Stimulated activated CD4-positive, alpha-beta T cell treated with anti-CD3 and anti-CD28 coated beads, TNF-alpha, amount 100 ng/mL, for 1 hour (primary cell): ENCODE measurements at places on chromosomes 1 and 21.
A peak's percentile ranks its signal among the peaks of the same experiment; 100 is the strongest.

- peak; percentile 17 for DNase-seq
These were observed 39.2 kb upstream of the LRRC8D start for GRCh38 chr1:89781494-89782126.

DNA sequence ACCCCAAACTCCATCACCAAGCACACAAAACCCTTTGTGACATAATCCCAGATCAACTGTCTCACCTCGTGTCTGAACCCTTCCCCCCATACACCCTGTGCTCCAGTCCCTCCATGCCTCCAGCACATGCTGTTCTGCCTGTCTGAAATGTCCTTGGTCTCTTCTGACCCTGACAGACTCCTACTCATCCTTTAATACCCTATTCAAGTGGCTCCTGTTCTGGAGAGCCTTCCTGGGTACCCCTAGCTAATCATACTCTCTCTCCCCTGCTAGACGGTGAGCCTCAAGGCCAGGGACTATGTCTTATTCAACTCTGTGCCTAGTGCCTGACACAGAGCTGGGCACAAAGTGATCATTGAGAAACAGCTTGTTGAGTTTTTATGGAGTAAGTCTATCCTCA, 125.0 kb downstream of the LACTBL1 start:
- DNase-seq = no peak

- no peak for DNase-seq
These were observed 786.5 kb downstream of the LRRIQ3 start for GRCh38 chr1:73411479-73411878.

- no peak for DNase-seq
These were observed 87.8 kb downstream of the DISC1 start for GRCh38 chr1:231714440-231714839.

DNA sequence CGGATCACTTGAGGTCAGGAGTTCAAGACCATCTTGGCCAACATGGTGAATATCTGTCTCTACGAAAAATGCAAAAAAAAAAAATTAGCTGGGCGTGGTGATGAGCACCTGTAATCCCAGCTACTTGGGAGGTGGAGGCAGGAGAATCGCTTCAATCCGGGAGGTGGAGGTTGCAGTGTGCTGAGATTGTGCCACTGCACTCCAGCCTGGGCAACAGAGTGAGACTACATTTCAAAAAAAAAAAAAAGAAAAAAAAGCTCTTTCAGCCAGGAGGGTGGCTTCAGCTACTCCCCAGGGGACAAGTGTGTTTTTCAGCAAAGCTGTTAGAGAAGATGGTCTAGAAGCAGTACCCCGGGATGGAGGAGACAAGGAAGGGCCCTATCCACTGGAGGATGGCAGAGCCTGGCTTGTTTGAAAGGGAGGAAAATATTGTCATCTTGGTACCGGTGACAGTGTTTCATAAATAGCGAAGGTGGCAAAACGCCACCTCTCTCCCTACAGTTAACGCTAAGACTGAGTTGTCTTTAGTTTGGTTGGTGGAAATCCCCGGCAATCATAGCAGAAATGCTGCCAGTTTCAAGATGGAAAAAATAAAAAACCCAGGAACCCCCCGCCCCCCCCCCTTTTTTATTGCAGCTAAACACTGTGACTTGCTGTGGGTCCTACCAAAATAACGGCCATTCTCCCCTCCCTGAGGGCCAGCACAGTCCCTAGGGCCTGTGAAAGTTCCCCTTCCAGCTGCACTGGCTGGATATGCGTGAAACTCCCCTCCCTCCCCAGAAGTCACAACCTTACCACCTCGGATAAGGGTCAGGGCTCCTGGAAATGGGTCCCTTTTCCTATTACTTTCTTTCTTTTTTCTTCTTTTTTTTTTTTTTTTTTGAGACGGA, 3.5 kb downstream of the PIK3CD start:
- no peak for DNase-seq

GRCh38 chr1:37858931-37859506, 373 bp downstream of the MTF1 start:
- DNase-seq = no peak

- DNase-seq = peak; percentile 16
These were observed 18.3 kb upstream of the CAPN8 start for GRCh38 chr1:223683586-223684487.

DNA sequence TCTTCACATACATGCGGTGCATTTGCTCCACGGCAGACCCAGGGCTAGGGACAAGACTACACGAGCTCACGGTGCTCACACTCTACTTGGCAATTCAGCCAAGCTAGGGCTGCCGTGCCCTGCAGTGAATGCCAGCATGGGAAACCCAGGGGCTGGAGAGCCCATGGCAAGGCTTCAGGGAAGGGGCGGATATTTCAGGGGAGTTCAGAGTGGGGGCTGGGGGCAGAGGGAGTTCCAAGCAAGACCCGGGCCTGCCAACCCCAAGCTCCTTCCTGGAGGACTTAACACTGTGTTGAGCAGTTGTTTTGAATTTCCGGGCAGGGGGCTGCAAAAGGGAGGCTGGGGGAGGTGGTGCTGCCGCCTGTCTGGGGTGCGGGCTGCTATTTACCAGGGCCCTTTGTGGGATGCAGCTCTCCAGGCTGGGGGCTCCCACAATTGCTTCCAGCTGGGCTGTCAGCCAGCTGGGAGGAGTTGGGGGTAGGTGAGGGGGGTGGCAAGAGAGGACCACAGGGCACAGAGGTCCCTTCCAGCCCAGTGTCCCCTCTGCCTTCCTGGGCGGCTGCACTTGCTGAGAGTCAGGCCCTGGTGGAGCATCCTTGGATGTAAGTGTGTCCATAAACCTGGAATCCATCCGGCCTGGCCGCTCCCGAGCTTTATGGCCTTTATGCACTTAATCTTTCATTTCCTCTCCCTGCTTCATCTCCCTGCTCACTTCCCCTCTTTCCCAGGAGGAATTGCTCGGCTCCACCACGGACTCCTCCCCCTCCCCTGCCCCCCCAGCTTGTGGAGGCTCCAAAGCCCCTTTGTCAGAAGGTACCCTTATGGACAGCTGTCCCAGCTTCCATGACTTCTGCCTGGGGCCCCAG, 55.8 kb upstream of the SSBP3 start:
- DNase-seq = no peak

DNA sequence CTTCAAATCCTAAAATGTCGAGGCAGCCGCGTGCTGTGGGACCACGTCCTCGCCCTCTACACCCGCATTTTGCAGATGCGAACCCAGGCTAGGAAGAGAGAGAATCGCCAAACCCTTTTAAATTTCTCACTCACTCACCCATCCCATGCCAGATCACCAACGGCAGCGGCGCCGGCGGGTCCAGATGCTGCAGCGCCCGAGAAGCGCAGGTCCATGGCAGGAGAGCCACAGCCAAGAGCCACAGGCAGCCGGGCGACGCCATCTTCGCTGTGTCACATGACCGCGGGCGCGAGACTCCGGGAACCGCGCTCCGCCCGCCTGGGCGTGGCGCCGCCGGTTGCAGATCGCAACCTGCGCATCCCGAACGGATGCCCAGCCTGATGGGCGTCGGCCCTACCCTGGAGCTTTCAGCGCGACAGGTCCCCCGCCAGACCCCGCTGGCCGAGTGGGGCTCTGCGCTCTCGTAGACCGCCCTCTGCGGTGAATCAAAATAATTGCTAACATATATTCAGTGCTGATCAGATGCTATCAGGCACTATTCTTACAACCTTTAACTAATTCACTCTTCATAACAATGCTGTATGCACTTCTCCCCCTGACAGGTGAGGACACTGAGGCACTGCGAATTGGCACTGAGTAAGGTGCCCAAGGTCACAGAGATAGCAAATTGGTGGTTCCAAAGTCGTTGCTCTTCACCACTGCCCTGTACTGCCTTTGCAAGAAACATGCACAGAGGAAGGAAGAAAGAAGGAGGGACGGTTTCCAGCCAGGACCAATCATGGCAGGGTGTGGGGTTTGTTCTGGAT, at the start of gene PPT1:
TSS of gene PPT1 (minus strand) at position 276 of the 806 bp plus-strand sequence. CDS start at position 262, 14 bp downstream.
- peak; percentile 31 for DNase-seq

DNA sequence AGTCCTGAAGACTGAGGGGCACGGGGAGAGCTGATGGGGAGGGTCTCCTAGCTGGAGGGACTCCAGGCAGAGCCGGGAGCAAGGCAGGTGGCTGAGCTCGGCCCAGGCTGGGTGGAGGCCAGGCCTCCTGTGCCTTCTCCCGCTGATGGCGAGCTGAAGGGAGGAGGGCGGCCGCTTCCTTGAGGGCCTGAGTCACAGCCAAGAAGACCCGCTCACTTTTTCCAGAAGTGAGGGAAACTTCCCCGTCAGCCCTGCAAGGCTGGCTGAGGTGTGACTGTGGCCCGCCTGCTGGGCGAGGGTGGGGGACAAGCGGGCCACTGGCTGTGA, 1.7 kb upstream of the VWA1 start:
- no peak for DNase-seq

DNA sequence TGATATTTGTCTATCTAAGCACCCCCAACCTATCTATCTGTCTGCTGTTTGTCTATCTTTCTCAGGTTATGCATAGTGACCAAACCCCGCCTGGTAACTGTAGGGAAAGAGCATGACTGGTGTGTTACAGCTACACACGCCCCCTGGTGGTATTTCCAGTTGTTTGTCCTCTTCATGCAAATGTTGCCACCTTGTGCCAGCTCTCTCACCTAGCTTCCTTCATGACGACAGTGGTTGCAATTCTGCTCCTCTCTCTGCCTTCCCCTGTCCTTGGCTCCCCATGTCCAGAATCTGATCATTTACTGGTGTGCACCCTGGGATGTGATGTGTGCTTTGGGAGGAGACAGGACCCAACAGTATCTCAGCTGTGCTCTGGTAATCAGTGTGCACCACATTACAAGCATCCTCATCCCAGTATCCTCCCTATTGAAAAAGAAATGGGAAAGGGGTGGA, 8.1 kb upstream of the INKA2 start:
- DNase-seq = no peak

DNA sequence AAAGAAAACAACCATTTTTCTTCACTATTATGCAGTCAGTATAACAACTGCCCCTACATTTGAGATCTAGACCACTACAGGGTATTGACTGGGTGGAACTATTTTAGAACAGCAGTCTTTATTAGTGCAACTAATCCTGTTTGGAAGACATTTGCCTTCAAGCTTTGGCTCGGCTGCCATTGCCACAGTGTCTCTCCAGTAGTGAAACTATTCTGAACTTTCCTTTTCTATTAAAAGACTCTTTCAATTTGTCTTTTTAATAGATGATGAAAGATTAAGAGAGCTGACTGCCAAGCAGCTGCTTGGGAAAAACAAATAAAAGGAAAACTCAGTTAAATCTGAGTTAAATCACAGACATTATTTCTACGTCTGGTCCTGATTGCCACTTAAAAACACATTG, 49.3 kb downstream of the LPGAT1 start:
- DNase-seq = no peak

DNA sequence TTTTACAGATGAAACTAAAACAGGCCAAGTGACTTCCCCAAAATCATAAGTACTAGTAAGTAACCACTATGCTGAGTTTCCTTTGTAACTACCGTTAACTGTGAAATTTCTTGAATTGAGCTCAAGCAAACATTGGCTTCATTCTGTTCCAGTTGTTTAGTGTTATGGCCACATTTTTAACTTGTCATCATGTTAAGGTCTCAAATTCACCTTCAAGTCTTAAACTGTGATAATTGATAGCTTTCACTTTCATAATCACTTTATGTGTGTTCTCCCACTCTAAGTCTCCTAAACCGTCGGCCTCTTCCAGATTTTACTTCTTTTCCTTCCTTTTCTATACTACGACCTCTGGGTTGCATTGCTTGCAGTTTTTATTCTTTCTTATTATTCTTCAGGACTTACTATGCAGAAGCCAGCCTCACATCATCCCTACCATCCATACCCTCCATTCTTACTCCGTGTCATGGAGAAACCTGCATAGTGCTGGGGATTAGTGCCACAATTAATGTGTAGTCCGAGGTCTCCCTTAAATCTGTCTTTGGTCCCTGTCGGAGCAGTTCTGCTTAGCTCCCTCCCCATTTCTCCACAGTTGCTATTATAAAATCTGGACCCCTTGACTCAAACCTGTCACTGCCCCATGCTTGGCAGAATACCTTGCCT, 5.8 kb downstream of the KIF1B start:
- no peak for DNase-seq

- DNase-seq = no peak
These were observed 1.5 kb downstream of the SLAMF6 start for GRCh38 chr1:160521554-160521953.

DNA sequence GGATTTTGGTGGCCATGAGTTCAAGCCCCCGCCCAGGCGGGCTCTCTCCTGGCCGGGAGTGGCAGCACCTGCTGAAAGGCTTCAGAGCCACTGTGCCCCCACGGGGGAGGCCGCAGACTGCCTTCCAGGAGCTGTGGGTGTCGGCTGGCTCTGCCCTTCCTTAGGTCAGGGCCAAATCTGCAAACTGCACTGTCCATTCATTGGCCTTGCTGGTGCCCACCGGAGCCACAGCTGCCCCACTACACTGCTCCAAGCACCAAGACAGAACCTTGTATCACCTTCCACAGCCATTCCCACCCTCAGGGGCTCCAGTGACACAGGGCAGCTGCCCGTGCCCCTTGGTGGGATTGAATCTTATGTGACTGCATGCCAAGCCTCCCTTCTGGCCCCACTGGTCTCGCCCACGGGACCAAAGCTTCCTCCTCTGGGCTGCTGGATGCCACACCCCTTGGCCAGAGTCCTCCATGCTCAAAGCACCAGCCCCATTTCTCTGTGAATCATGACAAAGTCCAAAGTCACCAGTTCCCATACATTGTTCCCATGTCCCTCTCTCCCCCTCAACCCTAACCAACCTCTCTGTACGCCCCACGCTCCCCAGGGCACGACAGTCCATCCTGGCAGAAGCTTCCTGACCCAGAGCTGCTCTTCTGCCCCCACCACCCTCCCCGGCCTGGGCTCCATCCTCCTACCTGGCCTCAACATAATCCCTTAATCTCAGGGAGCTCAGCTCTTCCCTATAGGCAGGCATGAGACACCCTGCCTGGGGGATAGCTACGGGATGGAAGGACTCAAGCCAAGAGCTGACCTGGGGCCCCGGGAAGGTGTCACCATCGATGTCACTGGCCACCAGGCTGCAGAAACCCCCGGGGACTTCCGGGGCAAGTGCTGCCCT, 20.9 kb upstream of the GPR153 start:
- no peak for DNase-seq

- no peak for DNase-seq
These were observed 76.1 kb downstream of the AGO3 start for GRCh38 chr1:36006941-36007500.

GRCh38 chr1:210262167-210262896, 29.7 kb downstream of the SERTAD4 start:
- no peak for DNase-seq

- DNase-seq = no peak
These were observed 44.7 kb upstream of the LRP8 start for GRCh38 chr1:53372501-53372951.

DNA sequence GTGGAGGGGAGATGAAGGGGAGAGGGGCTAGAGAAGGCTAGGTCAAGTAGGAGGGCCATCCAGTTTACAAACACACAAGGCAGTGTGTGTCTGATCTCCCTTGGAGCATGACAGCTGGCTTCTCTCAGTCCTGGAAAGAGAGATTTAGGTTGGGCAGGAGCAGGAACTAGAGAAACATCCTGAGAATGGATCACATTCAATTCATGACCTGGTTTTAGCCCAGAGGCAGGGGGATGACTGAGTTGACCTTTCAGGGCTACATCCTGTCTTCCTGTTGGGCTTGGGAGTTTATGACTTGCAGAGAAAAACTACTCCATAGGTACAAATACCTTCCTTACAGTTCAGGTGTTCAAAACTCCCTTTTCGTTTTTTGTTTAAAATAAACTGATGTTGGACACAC, 97.0 kb downstream of the IGSF21 start:
- DNase-seq = no peak

GRCh38 chr1:119250299-119250698, 109.8 kb upstream of the WARS2 start:
- DNase-seq = no peak
